Small intestine (tissue), 16 donors: ENCODE measurements at places on chromosomes 4 and X. TPM values are rescaled to one million over a fixed set of nuclear protein-coding genes. Genes with fewer than 3 reads are reported as not detected.
A peak's percentile ranks its signal among the peaks of the same experiment; 100 is the strongest.

GRCh38 chr4:166987026-166987425 lies 247.3 kb downstream of the SPOCK3 start:
- no peaks in the 10 kb centered on the region for H3K36me3 ChIP-seq
- H3K4me3 ChIP-seq = no peak overlapping the region

DNA sequence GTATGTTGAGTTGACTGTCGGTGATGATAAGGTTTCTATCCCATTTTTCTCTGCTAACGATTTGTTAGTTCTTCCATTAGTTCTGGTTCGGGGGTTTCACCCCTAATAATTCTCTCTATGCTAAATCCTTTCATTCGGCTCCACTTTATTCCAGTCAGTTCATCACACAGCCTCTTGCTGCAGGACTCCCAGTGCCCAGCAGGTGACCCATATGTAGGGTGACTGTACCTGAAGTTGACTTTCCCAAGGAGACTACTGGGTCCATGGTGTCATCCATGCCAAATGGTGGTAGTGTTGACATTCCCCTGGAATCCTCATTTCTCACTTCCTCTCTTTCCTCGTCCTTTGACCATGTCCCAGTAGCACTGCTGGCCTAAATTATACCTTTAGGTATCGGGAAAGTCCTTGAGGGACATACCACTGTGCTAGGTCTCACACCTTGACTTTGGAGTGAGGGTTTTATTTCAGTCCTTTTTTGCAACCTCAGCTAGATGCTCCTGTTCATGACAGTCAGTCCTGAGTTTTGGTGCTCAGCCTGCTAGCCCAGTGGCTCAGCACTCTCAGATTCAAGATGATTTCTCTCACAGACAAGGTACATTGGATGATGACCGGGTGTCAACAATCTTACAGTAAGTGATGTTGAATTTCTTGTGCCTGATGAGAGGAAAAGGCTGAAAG lies 105.1 kb upstream of the ARHGAP24 start:
- DNase-seq = no peak
- no peaks in the 10 kb centered on the region for H3K36me3 ChIP-seq
- H3K4me3 ChIP-seq = no peak overlapping the region
- H3K4me1 ChIP-seq = no peaks in the 10 kb centered on the region
- no peak overlapping the region for H3K27ac ChIP-seq

ITGB1BP2 gene
- 1.3 TPM for polyA plus RNA-seq

HERC5 gene
- 2.0 TPM for polyA plus RNA-seq

DNA sequence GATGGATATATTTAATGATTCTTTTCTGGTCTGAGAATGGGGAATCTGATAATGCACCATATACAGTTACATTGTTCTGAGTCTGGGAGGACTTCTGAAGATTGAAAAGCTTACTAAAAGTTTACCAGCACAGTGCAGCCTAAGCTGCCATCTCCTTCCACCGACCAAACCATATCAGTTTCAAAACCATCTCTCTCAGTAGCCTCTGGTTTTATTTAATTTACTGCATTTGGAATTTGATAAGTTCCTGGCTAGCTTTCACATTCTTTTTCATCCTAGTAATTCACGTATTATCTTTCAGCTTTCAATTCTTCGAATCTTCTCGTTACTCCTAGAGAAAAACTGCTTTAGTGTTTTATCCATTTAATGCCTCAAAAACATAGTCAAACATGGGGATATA lies 181.4 kb upstream of the HCCS start:
- H3K36me3 ChIP-seq = no peaks in the 10 kb centered on the region
- DNase-seq = no peak
- no peaks in the 10 kb centered on the region for H3K4me1 ChIP-seq
- no peak overlapping the region for H3K27ac ChIP-seq
- H3K4me3 ChIP-seq = no peak overlapping the region
- no peaks in the 10 kb centered on the region for H3K27me3 ChIP-seq

- no peaks in the 10 kb centered on the region for H3K36me3 ChIP-seq
- DNase-seq = no peak
- no peak overlapping the region for H3K27ac ChIP-seq
- H3K4me3 ChIP-seq = no peak overlapping the region
Measured at GRCh38 chr4:161403781-161404180, 760.0 kb downstream of the FSTL5 start.

DNA sequence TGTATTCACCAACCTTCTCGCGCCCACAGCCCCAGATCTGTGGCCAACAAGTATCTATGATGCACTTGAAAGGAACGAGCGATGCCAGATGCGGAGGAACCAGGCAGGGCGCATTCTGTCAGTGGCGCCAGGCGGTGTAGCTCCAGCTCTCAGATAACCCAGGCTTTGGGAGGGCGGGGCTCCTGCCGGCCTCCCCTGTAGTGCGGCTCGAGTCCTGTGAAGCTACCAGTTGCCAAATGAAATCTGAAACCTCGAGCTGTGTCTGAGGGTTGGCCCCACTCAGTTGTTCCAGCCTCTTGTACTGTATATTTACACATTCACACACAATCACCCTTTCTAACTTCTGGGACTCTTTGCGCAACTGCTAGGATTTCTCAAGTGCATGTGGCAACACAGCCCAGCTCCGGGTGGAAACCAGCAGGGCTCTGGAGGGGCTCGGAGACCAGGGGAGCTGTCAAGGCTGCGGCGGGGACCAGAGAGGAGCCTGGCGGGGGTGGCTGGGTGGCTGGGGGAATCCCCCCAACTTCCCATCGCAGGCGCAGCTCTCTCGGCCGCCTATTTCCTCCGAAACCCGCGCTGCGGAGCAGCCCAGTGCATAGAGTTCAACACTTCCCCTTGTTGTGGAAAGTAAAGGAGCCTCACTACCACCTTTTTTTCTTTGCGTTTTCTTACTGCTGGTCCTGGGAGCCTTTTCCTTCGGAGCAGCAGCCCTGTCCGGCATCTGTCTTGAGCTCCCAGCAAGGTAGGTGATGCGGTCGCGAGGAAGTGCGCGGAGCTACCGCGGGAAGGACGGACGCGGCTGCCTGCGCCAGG lies at the start of gene ARHGAP24:
ARHGAP24 (plus strand) TSS at position 333 of the 813 bp plus-strand sequence.
- no peaks in the 10 kb centered on the region for H3K36me3 ChIP-seq
- peak within 1 kb of the TSS; percentile 27 for H3K4me3 ChIP-seq
- DNase-seq = peak; percentile 76
- no peaks in the 10 kb centered on the region for H3K27me3 ChIP-seq

DNA sequence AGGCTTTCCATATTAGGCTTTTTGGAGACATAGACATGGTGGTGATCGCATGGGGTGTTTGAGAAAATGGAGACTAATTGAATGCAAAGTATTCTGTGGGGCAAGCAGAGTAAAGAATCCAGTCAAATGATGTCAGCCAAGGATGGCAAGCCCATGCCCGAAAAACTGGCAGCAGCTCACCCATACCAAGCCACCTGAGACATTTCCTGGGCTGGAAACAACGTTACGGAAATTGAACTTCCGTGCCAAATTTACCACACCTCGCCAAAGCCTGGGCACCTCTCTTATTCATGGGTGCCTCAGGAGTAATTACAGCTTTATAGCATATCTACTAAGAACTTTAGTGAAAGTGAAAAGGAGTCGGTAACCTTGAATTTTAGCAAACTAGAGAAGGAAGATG lies 166.4 kb downstream of the CBR4 start:
- no peak overlapping the region for H3K4me3 ChIP-seq
- H3K4me1 ChIP-seq = peaks cover 10% of the 10 kb centered on the region
- no peak for DNase-seq
- no peak overlapping the region for H3K27ac ChIP-seq
- no peaks in the 10 kb centered on the region for H3K36me3 ChIP-seq

DNA sequence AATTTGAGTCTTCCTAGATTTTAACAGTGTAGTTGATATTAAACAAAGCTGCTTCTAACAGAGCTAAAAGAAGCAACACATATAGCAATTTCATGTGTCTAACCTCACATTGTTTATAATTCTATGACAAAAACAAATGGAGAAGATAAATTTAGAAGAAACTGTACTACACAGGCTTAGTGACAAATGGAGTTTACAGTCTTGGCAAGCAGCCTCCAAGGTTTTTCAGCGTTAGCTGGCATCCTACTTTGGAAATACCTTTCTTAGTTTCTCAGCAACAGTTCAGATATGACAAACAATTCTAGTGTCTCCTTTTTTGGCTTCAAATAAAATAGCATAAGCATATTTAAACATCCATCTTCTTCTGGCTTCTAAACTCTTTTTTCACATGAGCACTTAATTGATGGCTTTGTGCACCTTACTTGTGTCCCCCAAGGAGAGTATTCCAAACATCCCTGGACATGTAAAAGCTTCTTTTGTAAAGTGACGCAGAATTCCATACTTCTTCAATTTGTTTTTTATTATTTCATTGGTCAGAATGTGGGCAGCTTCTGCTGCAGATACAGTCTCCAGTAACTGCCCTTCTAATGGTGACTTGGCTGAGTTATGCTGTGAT lies 249.8 kb downstream of the ANTXR2 start:
- H3K27ac ChIP-seq = no peak overlapping the region
- H3K27me3 ChIP-seq = no peaks in the 10 kb centered on the region
- H3K36me3 ChIP-seq = no peaks in the 10 kb centered on the region
- peak; percentile 10 for DNase-seq
- H3K4me1 ChIP-seq = no peaks in the 10 kb centered on the region

CCDC160 gene
- polyA plus RNA-seq = 0.06 TPM

PHEX gene
- polyA plus RNA-seq = 0.67 TPM

DNA sequence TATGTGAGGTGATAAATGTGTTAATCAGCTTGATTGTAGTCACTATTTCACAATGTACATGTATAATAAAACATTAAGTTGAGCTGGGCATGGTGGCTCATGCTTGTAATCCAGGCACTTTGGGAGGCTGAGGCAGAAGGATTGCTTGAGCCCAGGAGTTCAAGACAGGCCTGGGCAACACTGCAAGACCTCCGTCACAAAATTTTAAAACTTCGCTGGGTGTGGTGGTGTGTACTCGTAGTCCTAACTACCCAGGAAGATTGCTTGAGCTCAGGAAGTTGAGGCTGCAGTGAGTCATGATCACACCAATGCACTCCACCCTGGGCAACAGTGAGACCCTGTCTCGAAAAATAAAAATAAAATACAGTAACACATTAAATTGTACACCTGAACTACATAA lies 20.1 kb downstream of the LYAR start:
- H3K36me3 ChIP-seq = peaks cover 6% of the 10 kb centered on the region
- no peaks in the 10 kb centered on the region for H3K27me3 ChIP-seq
- H3K4me3 ChIP-seq = no peak overlapping the region
- H3K27ac ChIP-seq = peak overlapping the region; percentile 88

BANK1 gene
- 0.27 TPM for polyA plus RNA-seq

- peaks cover 3% of the 10 kb centered on the region for H3K27me3 ChIP-seq
- no peaks in the 10 kb centered on the region for H3K4me1 ChIP-seq
- peaks cover 3% of the 10 kb centered on the region for H3K36me3 ChIP-seq
- H3K4me3 ChIP-seq = no peak overlapping the region
- no peak overlapping the region for H3K27ac ChIP-seq
Measured at GRCh38 chr4:76943790-76944189, 5.8 kb upstream of the SEPTIN11 start.

- H3K4me1 ChIP-seq = no peaks in the 10 kb centered on the region
- DNase-seq = no peak
- no peaks in the 10 kb centered on the region for H3K27me3 ChIP-seq
Measured at GRCh38 chr4:180372691-180373090, 1870.5 kb upstream of the TENM3 start.

GRCh38 chr4:77203380-77204197 lies 46.6 kb downstream of the CCNG2 start:
- no peak overlapping the region for H3K4me3 ChIP-seq
- peaks cover 10% of the 10 kb centered on the region for H3K4me1 ChIP-seq
- peak; percentile 80 for DNase-seq
- no peak overlapping the region for H3K27ac ChIP-seq

LAS1L gene
- polyA plus RNA-seq = 8.9 TPM

DNA sequence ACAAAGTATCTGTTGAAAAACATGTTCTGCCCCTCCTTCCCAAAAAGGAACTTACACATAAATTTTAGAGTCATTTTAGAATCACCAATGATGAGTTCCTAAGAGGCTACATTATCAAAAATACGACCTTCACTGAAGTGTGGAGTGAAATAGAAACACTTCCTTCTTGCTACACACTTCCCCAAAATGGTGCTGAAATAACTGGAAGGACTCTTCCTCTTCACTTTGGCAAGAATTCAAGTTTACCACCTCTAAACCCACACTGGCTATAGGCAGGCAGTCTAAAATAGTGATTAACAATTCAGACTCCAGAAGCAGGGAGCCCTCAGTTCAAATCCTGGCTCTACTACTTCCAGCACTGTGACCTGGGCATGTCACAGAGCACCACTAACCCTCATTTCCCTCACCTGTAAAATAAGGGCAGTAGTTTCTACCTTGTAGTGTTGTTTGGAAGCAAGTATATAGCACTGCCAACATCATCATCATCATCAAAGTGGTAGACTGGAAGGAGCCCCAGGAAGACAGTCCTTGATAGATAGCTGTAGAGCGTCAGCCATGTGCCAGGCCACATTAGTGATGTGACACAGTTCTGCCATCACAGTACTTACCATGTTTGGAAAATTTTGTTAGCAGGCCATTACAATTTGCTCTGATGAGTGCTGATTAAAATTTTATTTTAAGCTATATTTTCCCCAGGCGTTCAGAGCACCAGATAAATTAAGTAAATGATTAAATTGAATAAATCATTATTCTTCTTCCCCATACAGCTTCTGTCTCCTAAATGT lies 103.3 kb downstream of the PARM1 start:
- no peak overlapping the region for H3K4me3 ChIP-seq
- H3K4me1 ChIP-seq = no peaks in the 10 kb centered on the region
- H3K27me3 ChIP-seq = no peaks in the 10 kb centered on the region
- no peaks in the 10 kb centered on the region for H3K36me3 ChIP-seq

GRCh38 chr4:30868111-30868895 lies 148.1 kb downstream of the PCDH7 start:
- no peaks in the 10 kb centered on the region for H3K27me3 ChIP-seq
- no peak for DNase-seq
- H3K4me1 ChIP-seq = no peaks in the 10 kb centered on the region
- no peak overlapping the region for H3K27ac ChIP-seq
- H3K36me3 ChIP-seq = no peaks in the 10 kb centered on the region

- H3K4me1 ChIP-seq = no peaks in the 10 kb centered on the region
- H3K27ac ChIP-seq = no peak overlapping the region
- no peaks in the 10 kb centered on the region for H3K27me3 ChIP-seq
- H3K4me3 ChIP-seq = no peak overlapping the region
- no peaks in the 10 kb centered on the region for H3K36me3 ChIP-seq
Measured at GRCh38 chrX:68598841-68599240, 48.6 kb upstream of the STARD8 start.

TRIM75 gene
- not detected for polyA plus RNA-seq

RADX gene
- polyA plus RNA-seq = 2.5 TPM

- peak within 1 kb of the TSS; percentile 25 for H3K27ac ChIP-seq
- peak within 1 kb of the TSS; percentile 24 for H3K4me3 ChIP-seq
Measured at GRCh38 chrX:72131317-72132294, at the start of gene RTL5. RTL5 (minus strand) TSS chrX:72131915.

DNA sequence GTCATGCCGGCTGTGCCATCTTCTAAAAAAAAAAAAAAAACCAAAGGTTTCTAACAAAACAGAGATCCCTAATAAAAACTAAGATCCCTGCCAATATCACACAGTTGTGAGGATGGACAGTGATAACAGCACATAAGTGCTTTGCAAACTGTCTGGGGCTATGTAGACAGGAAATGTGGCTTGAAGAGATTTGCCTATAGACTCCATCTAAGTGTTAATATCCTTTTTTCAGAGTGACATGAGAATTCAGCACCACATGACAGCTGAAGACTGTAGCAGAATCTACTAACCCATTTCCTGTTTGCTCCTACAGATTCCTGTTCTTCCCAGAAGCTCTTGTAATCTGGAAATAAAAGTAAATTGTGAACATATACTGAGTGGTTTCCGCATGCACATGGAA lies 215.4 kb downstream of the KDR start:
- peak; percentile 5 for DNase-seq
- H3K4me1 ChIP-seq = no peaks in the 10 kb centered on the region
- no peak overlapping the region for H3K27ac ChIP-seq

GPR34 gene
- 10.1 TPM for polyA plus RNA-seq

GRCh38 chr4:20262221-20262620 lies 10.5 kb downstream of the SLIT2 start:
- no peak for DNase-seq
- no peak overlapping the region for H3K27ac ChIP-seq
- no peaks in the 10 kb centered on the region for H3K4me1 ChIP-seq
- no peaks in the 10 kb centered on the region for H3K36me3 ChIP-seq
- H3K27me3 ChIP-seq = no peaks in the 10 kb centered on the region

TMEM255A gene
- polyA plus RNA-seq = 1.7 TPM
